ENCODE measurements at places on chromosomes 3 and 15.

GRCh38 chr15:32765236-32765635 is 47.4 kb downstream of the GREM1 start:
- no peak for DNase-seq

DNA sequence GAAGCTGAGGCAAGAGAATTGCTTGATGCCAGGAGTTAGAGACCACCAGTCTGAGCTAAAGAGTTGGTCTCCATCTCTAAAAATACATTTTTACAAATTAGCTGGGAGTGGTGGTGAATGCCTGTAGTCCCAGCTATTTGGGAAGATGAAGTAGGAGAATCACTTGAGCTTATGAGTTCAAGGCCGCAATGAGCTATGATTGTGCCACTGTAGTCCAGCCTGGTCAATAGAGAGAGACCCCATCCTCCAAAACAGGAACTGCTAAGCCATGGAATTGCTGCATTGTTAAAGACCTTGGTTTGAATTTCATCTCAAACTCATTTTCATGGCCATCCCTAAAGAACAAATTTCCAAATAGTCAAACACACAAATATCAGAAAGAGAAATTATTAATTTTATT is 113.9 kb upstream of the AGTR1 start:
- no peak for DNase-seq

GRCh38 chr3:58654466-58654865 is 12.1 kb downstream of the FAM3D start:
- no peak for DNase-seq

- no peak for DNase-seq
Observed at GRCh38 chr3:106036696-106037095, 167.9 kb upstream of the CBLB start.

DNA sequence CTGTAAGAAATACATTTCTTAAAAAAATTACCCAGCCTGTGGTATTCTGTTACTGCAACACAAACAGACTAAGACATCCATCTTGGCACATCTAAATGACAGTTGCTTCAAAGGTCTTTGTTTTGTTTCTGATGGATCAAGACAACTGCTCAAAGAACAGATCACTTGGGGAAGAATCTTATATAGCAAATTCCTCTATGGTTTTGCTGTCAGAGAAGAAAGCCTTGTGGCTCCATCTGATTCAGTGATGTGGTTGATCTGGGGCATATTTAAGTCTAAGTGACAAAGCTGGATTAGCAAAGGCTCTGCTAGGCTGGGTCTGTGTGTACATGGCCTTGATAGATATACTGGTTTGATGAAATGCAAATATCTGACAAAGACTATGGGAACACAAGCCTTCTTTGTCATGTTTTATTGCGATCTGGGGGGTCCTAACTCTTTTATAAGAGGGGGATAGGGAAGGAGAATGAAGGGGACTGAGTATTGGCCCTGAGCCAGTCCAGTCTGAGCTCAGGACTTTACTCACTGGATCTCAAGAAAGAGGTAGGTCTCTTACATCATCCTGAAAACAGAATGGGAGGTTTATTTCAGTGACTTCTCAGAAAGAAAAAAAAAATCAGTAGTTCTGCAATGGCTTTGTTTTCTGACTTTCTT is 14.3 kb upstream of the LIMD1 start:
- no peak for DNase-seq

Data from COLO829 (cell line).